ENCODE measurements at places on chromosomes 4 and X.

GRCh38 chr4:103365285-103365684 is 167.1 kb upstream of the CENPE start:
- DNase-seq: peak; percentile 4

DNA sequence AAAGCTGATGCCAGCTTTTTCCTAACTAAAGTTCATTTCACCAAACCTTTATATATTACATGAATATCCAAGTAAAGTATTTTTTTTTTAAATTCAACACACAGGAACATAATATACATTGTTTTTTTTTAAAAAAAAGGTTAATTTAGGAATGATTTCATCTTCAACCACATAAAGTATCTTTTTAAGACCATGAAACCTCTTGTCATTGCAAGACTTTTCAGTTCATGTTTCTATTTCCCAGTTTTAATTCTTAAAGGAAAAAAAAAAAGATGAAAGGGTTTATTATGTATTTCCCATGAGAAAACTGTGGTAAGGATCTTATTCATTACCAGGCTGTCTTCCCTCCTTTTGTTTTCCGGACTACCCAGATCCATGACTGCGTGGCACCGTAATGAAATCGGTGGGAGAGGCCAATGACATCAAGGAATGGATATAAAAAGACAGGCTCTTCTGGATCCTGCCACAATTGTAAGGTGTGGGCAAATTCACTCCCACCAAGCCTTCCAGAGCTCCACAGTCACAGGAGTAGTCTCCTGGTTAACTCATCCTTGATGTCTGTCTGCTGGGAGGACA is 84.7 kb upstream of the CBR4 start:
- DNase-seq: no peak

DNA sequence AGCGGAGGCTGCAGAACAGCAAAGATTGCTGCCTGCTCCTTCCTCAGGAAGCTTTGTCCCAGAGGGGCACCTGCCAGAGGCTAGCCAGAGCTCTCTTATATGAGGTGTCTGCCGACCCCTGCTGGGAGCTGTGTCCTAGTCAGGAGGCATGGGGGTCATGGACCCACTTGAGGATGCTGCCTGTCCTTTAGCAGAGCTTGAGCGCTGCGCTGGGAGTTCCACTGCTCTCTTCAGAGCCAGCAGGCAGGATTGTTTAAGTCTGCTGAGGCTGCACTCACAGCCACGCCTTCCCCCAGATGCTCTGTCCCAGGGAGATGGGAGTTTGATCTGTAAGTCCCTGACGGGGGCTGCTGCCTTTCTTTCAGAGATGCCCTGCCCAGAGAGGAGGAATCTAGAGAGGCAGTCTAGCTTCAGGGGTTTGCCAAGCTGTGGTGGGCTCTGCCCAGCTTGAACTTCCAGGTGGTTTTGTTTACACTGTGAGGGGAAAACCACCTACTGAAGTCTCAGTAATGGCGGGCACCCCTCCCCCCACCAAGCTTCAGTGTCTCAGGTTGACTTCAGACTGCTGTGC is 10.9 kb downstream of the DCK start:
- no peak for DNase-seq

DNA sequence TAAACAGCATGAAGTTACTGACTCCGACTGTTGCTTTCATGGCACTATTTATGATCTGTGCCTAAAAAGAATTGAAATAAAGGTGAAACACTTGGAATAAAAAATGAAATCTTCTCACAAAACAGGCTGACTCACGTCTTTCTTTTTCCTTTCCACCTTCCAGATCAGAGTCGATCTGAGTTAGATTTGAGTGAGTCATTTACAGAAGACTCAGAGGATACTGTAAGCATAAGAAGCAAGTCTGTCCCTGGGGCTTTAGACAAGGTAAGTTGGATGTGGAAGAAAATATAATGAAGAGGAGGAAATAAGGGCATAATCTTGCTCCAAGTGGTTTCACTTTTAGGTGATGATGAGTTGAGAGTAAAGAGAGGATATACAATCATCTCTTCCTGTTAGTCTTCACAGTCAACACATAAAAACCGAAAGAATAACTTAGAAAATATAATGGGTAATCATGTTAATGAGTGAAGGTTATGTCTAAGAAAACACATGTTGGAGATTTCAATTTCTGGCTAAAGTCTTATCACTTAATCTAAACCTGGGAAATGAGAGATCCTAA is 89.7 kb downstream of the SYTL5 start:
- DNase-seq: no peak

DNA sequence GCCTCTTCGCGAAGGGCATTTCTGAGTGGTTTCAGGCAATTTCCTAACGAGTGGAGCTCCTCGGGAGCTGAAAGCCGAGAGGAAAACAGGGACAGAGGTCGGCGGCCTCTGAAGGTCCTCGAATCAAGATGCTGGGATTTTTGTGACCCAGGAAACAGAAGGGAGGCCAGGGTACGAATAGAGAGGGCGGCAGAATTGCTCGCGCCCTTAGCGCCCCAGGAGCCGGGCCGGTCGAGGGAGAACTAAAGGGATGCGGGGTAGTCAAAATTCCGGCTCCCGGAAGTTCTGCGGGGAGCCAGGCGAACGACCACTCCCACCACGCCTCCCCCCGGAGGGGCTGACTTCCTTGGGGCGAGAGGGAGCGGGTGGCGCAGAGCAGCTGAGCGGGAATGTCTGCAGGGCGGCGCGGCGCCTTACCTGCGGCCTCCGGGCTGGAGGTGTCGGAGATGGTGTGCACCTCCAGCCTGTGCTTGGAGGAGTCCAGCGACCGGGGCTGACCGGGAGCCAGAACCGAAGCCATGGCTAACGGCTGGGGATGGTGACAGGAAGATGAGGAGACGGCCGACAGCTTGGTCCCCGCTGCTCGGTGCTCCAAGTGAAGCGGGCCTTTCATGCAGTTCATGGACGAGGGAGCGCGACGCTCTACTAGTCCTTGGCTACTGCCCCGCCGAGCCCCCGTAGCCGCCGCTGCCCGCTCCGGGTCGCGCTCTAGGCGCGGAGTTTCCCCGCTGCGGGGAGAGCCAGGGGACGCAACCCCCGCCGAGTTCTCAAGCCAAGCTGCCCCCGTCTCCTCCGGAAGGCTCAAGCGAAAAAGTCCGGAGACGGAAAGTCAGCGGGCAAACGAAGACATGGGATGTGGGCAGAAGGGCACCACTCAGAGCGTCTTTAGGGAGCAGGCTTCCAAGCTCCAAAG is 782 bp downstream of the PITX2 start:
- peak; percentile 35 for DNase-seq

GRCh38 chrX:45630078-45630477 is 429.4 kb upstream of the DIPK2B start:
- DNase-seq: no peak

GRCh38 chr4:186487726-186488125 is 67.6 kb downstream of the MTNR1A start:
- no peak for DNase-seq

- DNase-seq: no peak
Observed at GRCh38 chr4:54233277-54233696, 4.2 kb downstream of the PDGFRA start.

- peak; percentile 11 for DNase-seq
Observed at GRCh38 chr4:84750260-84750959, 167.5 kb downstream of the CDS1 start.

DNA sequence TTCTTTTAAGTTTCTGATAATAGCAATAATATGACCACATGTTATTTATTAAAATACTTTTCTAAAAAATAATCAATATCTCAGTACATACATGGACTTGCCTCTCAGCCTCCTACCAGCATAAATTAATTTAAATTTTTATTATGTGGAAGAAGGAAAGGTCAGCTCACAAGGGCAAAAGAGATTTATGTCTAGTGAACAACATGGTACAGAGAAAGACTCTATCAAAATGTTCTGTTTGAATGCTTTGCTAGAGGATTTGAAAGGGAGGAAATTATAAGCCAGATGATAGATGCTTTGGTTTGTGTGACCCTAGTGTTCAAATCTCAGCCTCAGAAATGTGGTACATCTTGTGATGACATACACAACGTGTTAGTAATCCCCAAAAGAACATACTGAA is 94.3 kb downstream of the DKK2 start:
- DNase-seq: no peak

DNA sequence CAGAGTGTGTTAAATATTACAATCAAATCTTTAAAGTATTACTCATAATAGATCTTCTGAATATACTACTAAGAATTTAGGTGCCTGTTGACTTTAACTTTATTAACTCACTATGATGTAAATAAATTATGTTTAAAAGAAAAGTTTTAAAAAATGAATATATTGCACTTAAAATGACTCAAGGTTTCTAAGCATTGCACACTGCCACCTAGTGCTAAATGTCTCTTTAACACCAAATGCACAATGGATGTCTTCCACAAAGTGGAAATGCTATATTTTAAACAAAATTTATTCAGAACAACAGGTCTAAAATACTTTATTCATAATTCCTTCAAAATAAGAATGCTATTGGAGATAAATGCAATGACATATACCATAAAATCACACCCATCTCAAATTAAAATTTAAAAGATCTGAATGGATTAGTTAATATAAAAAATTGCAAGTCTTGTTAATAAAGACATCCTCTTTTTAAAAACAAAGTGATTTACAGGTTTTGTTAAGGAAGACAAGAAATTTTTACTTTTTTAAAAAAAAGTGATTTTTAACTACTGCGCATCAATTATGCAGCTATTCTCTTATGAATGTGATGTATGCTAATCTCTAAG is 5.5 kb downstream of the INPP4B start:
- DNase-seq: no peak

DNA sequence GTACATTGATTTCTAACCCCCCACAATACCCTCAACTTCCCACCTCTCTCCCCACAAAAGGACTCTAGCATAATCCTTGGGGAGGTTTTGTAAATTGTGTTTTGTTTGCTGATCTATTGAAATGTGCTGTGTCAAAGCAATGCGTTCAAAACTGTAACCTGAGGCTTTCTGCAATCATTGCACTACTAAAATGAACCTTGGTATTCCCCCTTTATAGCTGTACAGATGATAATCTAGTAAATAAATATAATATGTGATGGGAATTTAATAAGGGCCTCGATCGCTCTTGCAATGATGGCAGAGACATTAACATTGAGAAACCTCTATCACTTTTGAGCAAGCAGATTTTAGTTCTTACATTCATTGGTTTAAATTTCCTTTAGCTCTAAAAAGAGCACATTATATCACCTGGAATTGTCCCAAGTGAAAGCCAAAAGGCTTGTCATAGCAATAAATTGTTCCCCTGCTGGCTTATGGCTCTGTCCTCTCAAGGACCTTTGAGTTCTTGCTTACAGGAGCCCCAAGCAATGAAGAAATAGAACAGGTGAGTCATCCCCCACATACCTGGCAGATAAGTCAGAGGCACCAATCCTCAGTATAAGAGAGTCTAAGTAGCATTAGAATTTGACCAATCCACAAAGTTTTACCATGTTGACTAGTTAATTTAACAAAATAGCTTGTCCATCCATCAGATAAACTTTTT is 18.4 kb upstream of the ACE2 start:
- no peak for DNase-seq

DNA sequence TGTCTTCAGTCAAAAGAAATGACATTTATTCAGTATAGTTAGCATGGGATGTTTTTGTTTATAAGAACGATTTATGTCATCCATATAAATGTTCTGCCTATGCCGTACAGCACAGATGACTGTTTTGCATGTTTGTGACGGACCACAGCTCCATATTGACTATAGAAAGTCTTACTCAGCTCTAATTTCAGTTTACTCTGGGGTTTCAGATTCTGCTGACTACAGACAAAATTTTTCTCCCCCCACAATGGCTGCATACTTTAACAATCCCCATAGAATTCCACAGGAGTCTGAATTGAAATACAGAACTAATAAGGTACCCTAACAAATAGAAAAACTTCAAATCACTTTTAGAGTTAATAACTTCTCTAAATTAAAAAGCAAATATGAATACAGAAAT is 191.0 kb downstream of the SCFD2 start:
- no peak for DNase-seq

GRCh38 chr4:83767067-83767466 is 231.2 kb downstream of the GPAT3 start:
- DNase-seq: no peak

DNA sequence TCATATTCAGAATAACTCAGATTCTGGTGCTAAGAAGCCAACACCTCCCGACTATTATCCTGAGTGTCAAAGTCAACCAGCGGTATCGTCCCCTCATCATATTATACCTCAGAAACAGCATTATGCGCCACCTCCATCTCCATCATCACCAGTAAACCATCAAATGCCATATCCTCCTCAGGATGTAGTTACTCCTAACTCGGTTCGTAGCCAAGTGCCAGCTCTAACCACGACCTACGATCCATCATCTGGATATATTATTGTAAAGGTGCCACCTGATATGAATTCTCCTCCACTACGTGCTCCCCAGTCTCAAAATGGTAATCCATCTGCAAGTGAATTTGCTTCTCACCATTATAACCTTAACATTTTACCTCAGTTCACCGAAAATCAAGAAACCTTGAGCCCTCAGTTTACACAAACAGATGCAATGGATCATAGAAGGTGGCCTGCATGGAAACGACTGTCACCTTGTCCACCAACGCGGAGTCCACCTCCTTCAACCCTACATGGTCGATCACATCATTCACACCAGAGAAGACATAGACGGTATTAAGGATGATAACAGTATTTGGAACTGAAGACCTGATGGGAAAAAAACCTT is 1.1 kb downstream of the CBLL2 start:
- DNase-seq: no peak

DNA sequence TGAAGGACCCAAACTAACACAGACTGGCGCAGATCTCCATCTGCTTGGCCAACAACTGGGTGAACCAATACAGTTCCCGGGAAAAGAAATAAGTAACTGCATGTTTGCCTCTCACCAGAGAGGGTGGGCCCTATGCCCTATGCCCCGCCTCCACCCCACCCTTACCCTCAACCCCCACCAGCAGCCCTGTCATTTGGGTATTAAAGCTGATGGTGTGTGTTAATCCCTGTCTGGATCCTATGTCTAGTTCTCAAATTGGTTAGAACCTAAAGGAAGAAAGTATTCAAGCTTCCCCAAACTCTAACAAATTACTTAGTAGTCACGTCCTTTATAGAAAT is 19.0 kb downstream of the SMPX start:
- no peak for DNase-seq

DNA sequence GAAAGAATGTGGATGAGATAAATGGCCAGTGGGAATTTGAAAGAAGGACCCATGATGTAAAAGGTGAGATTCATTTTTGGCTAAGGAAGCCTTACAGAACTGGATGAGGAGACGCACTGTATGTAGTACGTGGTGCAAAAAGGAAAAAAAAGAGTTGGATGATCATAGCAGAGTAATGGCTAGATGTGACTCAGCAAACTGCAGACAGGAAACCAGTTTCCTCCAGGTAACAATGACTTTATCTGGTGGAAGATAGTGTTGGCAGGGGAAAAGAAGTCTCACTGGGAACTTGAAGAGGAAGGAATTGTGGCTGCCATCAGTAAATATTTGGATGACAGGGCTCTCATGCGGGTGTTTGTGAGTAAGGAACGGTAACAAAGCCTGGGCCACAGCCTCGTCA is 243.2 kb downstream of the CPE start:
- DNase-seq: no peak
